HepG2 (cell line): ENCODE measurements at places on chromosomes 4 and X. TPM values are rescaled to one million over a fixed set of nuclear protein-coding genes. Genes with fewer than 3 reads are reported as not detected.

Gene GLRA3
- not detected in 2 replicates for total RNA-seq

Gene APOO
- total RNA-seq, result 22.1 and 27.8 TPM in 2 replicates

DNA sequence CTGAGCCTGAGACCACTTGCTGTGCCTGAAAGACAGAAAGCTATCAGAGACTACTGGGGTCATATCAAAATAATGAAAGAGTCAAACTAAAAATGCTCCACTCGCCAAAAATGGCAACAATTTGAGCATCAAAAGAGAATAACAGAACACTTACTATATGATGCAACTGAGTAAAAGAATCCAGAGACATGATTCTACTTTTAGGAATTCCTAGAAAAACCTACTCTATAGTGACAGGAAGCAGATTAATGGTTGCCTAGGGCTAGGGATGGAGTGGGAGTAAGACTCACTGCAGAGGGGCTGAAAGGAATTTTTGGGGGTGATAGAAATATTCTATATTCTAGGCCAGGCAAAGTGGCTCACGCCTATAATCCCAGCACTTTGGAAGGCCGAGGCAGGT, 29.4 kb upstream of the SLAIN2 start:
- no peak for DNase-seq

- peak; percentile 16 for DNase-seq
Observed at GRCh38 chrX:107940095-107940494, 42.1 kb downstream of the TEX13B start.

- DNase-seq, result no peak
Observed at GRCh38 chr4:151955721-151956380, 195.0 kb upstream of the GATB start.

DNA sequence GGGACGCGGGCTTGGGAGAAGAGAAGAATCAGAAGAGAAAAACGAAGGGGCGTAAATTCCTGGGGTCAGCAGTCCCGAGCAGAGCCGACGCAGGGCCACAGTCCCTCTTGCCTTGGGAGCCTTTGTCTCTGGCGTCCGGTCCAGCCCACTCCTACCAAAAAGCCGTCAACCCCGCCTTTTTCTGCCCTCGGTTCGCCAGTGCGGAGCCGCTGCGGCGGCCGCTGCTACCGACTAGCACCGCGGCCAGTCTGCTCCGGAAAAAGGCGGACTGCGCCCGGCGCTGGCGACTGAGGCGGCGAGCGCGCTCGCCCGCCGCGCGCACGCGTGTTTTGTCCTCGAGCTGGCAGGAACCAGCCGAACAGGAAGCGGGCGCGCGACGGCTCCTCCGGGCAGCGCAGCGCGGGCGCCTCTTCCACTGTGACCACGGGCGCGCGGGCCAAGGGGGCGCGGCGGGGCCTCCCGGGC, 502 bp downstream of the HNRNPDL start:
- no peak for DNase-seq
